ENCODE measurements at places on chromosomes 12 and 14. TPM values are rescaled to one million over a fixed set of nuclear protein-coding genes. Genes with fewer than 3 reads are reported as not detected.

Gene HVCN1
- 5.1 TPM for total RNA-seq

Gene AKAP5
- total RNA-seq: 0.39 TPM

Gene PLEKHH1
- 0.86 TPM for total RNA-seq

Gene ACOT4
- 2.2 TPM for total RNA-seq

Gene CCDC196
- total RNA-seq: not detected

Gene IFNG-AS1
- 0.86 TPM for total RNA-seq

Gene GLIPR1L2
- total RNA-seq: 0.97 TPM

Gene FSCB
- not detected for total RNA-seq

Gene NPAS3
- 0.78 TPM for total RNA-seq

Gene FAM222A
- 0.39 TPM for total RNA-seq

Gene OTOGL
- 0.11 TPM for total RNA-seq

Gene BCL11B
- total RNA-seq: not detected

Gene SIX4
- 42.6 TPM for total RNA-seq

Gene NFE2
- 0.65 TPM for total RNA-seq

Gene AQP5
- total RNA-seq: not detected

Gene NEUROD4
- not detected for total RNA-seq

Gene TSPAN8
- 0.65 TPM for total RNA-seq

Data from articular chondrocyte of knee joint (primary cell).